Right renal cortex interstitium (tissue), 3 donors: ENCODE measurements at places on chromosomes 3 and 15.

DNA sequence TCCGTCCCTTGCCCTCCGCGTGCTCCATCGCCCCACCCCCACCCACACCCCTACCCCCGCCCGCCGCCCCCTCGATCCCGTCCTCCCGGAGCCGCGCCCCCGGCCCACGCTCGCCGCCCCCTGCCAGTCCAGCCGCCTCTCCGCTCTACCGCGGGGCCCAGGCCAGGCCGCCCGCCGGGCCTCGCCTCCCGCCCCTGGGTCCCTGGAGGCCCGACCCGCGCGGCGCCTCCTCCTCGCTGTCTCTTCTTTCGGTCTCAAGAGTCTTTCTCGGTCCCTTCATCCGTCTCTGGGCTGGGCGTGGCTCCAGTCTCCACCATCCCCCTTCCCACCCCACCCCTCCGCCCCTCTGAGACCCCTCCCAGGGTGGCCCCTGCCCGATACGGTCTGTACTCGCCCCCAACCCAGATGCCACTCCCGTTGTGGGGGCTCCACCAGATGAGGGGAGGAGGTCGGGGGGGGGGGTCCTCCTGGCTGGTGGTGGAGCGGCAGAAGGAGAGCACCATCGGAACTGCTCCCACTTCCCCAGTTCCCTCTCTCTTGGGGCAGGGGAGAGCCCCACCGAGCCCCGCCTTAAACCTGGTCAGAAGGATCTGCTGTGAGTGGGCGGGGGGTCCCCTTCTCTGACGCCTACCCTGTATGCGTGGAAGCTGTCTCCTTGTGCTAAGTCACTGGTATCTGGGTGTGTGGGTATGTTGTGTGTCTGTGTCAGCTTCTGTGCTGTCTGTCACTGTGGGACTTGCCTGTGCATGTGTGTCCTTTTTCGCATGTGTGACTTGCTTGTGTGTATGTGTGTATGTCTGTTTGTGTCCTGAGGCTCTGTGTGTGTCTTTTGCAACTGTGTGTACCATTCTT lies 1.0 kb downstream of the PRKCD start:
- no peak for DNase-seq

GRCh38 chr3:19063936-19064335 lies 84.4 kb upstream of the KCNH8 start:
- DNase-seq, result no peak

DNA sequence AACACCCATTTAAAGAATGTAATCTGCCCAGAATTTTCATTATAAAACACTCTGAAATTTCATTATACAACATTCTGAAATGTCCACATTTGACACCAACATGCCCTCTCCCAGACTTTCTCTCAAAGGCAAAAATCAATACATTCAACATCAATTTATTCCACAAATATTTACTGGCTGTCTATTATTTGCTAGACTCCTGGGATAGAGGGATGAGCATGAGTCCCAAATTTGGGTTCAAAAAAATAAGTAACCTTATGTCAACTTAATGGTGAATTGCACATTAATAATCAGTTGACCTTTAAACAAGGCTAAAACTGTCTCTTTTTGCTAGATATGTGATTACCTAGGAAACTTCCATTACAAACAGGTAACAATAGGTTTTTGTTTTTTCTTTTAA lies 109.0 kb downstream of the SERPINI1 start:
- no peak for DNase-seq

DNA sequence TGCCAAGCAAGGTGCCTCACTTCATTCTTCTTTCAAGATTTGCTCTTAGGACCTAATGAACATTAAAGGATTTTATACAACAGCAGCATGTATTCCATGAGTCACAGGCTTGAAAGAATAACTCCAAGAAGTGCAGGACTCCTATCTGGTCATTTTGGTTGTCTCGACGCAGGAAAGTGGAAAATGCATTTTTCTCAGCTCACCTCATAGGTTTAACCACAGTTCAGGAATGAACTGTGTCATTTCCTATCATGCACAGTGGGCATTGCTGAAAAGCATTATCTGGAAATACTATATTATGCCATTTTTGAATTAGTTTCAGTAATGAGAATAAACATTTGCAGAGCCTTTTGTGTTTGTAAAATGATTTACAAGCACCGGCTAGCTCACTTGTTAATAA lies 98.7 kb upstream of the BFSP2 start:
- no peak for DNase-seq

GRCh38 chr3:71813704-71814103 lies 28.8 kb upstream of the PROK2 start:
- no peak for DNase-seq

- no peak for DNase-seq
Measured at GRCh38 chr3:3633761-3634160, 165.5 kb upstream of the LRRN1 start.

- no peak for DNase-seq
Measured at GRCh38 chr15:48617619-48618018, 27.9 kb downstream of the FBN1 start.

GRCh38 chr3:195820901-195821300 lies 9.2 kb upstream of the MUC4 start:
- no peak for DNase-seq

GRCh38 chr3:53728606-53729005 lies 117.6 kb downstream of the CHDH start:
- no peak for DNase-seq

DNA sequence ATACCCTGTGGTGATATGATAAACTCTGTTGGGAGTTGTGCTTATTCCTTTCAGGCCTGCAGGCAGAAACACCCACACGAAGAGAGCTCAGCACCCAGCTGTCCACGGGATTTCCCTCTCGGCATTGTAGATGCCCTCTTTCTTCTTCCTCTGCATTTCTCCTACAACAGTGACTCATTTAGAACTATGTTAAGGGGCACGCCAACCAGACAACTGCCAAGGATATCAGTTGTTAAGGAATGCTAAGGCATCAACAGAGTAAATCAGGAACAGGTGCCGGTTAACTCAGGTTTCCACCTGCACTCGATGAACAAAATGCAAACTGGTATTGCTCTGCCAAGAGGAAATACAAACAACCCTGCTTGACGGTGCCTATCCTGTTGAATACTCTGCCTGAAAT lies 270.0 kb upstream of the PEX5L start:
- no peak for DNase-seq

GRCh38 chr3:150348500-150348899 lies 59.6 kb upstream of the TSC22D2 start:
- no peak for DNase-seq

DNA sequence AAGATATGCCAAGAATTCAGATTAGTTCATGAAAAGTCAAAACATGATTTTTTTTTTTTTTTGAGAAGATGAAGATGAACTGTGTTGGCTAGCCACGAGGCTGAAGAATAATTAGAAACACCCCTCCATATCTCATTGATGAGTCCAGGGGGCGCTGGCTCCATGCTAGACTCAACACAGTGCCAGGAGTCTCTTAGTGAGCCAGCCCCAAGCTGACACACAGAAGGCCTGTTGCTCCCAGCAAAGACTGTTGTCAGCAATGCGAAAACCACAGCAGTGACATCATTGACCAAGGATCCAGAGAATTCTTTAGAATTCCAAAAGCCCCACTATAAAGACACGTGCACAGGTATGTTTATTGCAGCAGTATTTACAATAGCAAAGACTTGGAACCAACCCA lies 185.2 kb downstream of the ANXA2 start:
- DNase-seq, result no peak

DNA sequence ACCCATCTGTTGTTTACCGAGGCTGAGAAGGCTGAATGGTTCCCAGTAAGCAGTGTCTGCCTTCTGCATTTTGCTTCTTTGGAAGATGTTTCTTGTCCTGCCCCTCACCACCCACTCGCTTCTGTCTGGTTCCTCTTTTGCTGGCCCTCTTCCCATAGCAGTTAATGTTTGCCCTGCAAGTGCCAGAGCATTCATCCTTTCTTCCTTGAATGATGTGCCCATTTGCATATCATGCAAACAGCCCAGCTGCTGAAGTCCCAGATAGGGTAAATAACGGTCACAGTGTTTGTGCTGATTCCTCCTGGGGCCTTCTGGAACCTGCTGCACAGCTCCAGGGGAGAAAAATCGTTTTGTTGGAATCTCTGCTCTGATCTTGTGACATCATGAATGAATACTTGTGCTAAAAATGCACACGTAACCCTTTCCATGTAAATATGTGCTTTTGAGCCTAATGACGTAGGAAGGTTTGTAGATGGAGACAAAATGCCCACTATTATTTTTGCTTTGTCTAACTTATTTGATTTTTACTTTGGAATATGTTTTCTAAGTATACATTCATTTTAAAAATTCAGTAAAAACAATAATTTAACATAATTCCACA lies 381.0 kb downstream of the SOX2 start:
- no peak for DNase-seq

GRCh38 chr3:126464494-126464893 lies 11.2 kb downstream of the ZXDC start:
- no peak for DNase-seq

DNA sequence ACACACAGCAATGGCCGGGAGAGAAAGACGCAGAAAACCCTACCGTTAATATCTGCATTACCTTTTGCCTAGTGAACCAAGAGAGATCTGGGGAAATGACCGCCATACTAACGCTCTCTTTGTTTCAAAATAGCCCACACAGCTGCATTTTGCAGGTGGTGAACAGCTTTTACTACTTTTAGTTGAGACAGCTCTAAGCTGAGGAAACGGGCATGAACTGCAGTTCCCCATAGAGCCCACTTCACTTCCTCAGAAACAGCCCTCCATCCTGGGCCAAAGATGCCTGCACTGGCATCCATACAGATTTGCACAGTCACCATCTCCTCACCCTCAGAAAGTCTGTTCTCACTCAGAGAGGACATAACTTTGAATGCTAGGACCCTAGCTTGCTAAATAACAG lies 45.0 kb downstream of the ZNF860 start:
- no peak for DNase-seq

GRCh38 chr15:71203586-71204474 lies 88.6 kb downstream of the THSD4 start:
- DNase-seq, result no peak

- DNase-seq, result no peak
Measured at GRCh38 chr3:124395162-124395561, 335.1 kb upstream of the UMPS start.

GRCh38 chr15:75164625-75165350 lies 36.9 kb upstream of the C15orf39 start:
- no peak for DNase-seq

- DNase-seq, result no peak
Measured at GRCh38 chr3:6721491-6721890, 139.4 kb upstream of the GRM7 start.

- no peak for DNase-seq
Measured at GRCh38 chr3:29585368-29585767, 304.5 kb downstream of the RBMS3 start.

DNA sequence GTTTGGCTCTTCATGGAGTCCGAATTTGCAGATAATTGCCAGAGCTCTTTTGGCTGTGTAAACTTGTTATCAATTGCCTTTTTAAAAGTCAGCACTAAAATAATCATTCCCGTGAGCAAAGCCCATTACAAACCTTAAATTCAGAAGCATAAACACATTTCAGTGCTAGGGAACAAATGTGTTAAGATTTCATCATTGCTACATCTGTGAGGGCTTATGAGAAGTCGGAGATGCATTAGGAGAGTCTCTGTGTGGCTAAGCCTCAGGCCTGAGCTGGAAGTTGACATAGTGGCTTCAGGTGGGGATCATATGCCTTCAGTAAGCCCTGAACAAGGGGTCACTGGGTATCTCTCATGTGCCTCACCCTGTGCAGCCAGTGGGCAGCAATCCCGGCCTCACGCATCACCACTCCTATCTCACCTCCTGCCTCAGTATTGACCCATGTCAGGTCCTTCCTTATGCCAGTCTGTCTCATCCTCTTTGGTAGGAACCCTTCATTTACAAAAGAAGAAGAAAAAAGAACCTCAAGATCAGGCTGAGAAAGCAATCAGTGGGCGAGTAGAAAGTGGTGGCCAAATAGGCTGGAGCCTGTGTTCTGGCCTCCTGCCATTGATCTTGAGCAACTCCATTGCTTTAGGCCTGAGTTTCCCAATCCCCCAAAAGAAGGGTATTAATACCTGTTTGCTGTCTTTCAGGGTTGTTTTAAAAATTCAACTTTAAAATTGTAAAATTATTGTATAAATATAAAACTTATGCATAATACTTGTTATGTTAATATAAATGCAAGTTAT lies 233.5 kb downstream of the IL20RB start:
- DNase-seq, result no peak

- no peak for DNase-seq
Measured at GRCh38 chr3:42507761-42508335, 5.4 kb downstream of the VIPR1 start.

GRCh38 chr15:91947683-91948608 lies 94.4 kb downstream of the SLCO3A1 start:
- no peak for DNase-seq
